ENCODE measurements at places on chromosomes 2 and 18.
A peak's percentile ranks its signal among the peaks of the same experiment; 100 is the strongest.

DNA sequence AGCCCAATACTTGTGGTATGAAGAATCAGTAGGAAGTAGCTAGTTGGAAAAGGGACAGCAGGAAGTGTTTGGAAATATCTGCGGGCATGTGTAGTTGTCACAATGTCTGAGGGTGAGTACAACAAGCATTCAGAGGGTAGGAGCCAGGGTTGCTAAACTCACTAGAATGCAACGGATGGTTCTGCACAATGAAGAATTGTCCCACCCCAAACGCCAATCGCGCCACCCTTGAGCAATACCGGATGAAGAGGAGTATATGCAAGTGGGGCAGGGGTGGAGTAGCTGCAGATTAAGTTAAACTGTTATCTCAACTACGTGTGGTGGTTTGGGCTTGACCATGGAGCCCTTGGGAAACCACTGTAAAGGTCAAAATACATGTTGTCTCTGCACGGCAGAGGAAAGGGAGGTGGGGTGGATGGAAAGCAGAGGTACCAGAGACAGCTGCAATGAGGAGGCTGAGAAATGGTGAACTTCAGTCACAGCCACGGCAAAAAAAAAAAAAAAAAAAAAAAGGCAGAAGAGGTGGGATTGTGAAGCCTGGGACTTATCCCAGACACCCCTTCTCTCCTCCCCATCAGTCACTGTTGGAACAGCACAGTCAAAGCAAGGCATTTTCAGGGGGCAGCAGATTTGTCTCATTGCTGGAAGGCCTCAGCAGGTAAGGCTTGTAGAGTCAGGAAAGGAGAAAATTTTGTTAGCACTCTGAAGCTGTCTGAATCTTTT lies 5.2 kb downstream of the CCL20 start:
- DNase-seq: no peak

DNA sequence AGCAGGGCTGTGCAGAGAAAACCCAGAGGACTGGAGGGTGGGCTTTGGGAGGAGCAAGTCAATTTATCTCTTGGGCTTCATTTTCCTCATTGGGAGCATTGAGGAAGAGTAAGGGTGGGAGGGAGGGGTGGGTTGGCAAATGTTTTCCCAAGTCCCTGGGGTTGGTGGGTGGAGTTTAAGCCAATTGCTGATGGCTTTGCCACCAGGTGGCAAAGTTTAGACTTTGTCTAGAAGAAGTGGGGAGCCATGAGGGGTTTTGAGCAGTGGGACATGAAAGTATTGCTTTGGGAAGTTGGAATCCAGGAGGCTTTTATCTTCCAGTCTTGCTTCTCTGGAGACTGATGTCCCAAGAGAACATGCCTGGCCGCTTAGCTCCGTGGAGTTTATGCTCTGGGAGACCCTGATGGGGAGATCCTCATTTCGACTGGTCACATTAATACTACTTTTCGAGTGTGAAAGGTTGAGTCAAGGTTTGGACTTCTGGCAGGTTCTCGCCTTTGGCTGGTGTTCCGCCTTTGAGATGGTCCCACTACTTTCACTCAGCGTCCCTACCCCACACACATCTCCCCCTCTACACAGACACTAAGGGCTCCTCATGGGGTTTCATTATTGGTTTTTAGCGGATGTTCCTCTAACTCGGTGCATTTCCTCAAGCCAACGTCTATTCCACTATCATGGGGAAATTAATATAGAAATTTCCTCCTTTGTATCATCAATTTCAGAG lies 126.7 kb downstream of the PRKCE start:
- no peak for DNase-seq

DNA sequence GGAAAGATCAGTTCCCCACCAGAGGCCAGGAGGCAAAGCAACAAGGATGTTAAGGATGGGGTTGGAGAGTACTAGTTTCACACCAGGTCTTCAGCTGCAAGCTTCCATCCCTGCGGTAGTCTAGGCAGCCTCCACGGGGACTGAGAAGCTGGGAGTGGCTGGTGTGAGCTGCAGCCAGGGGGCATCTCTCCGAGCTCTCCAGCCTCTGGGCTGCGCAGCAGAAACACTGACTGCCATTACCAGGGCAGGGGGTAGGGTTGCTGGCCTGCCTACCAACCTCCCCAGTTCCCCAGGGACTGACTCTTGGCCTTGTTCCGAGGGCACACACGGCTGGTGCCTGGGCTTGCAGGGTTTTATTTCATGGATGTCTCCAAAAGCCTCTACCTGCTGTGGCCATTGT lies 15.9 kb downstream of the GATA6 start:
- no peak for DNase-seq

DNA sequence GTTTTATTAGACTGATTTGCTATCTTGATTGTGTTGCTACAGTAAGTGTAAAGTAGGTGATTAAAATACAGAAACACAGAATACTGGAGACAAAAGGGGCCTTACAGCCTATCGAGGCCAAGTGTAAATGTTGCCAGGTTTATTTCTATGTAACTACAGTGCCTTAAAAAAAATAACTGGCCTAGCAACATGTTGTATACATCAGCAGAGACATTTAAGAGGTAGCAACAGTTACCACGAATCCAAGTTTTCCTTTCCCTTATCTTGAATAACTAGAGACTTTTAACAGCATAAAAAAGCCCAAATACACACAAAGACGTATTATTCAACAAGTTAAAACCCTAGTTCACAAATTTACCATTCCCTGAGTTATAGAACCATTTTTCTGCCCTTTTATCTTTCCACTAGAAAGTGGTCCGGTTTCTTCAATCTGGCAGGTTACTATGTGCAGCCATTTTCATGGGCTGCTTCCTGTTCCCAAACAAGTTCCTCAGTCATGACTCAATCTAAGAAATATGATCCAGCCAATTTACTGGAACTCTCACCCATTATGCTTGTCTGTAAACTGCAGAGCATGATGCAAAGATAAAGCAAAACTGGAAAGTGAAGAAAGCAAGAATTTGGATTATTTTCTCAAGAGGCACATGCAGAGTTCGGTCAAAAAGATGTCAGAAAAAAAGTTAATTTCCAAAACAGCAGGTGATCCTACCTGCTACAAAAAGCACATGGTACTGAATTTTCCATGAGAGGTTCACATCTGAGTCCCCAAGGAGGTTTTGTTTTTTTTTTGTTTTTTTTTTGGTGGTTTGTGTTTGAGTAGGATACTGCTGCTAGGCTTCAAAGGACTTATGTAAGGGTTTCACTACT lies 22.2 kb downstream of the NFE2L2 start:
- peak; percentile 85 for DNase-seq

- DNase-seq: no peak
These were observed 70.1 kb upstream of the PNPT1 start for GRCh38 chr2:55763721-55764120.

DNA sequence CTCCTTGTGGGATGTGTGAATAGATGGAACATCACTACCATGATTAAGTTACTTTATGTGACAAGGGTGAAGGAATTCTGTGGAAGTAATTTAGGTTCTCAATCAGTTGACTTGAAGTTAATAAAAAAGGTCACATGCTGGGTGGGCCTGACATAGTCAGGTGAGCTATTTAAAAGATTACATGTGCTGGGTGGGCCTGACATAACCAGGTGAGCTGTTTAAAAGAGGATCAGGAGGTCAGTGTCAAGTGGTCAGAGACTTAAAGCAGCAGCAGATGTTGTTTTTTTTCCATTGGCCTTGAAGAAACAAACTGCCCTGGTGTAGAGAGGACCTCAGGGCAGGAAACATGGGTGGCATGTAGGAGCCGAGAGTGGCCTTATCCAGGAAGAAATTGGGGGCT lies 3.3 kb downstream of the IL1R2 start:
- DNase-seq: no peak

GRCh38 chr2:99881901-99882591 lies 260.3 kb downstream of the AFF3 start:
- peak; percentile 32 for DNase-seq

DNA sequence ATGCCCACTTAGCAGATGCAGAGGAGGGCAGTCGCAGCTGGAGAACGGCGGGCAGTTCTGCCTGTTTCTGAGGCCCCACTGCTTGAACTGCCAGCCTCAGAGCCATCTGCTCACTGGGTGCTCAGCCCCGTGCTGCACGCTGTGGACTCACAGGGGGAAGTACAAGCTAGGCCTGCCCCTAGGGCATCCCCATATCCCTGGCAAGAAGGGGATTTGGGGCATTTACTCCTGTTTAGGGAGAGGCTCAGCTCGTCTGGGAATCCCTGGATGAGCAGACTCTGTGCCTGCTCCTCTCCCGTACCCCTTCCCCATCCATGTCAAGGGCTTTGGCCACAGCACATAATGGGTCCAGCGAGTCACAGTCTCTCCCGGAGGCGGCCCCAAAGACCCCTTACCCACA lies 169.8 kb upstream of the PKDCC start:
- DNase-seq: no peak

DNA sequence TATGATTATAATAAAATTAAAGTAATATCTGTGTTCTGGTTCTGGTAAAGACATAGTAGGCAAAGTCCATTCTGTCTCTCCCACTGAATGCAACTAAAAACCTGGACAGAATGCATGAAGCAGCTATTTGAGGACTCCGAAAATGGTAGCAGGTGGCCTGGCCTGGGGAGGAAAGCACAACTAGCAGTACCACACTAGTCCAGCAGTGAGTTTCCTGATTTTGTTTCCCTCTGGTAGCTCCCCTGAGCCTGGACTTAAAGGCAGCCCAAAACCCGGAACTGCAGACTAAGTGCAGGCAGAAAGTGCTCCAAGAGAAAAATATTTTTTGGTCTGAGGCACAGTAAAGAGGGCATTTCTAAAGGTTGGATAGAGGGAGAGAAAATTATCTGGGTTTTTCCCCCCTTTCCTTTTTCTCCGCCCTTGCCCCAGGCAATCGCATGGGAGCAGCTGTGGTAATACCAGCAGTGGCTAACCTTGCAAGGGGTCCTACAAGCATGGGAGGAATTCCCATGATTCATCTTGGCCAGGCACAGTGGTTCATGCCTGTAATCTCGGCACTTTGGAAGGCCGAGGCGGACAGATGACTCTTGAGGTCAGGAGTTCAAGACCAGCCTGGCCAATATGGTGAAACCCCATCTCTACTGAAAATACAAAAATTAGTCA lies 32.3 kb downstream of the ASXL2 start:
- no peak for DNase-seq

DNA sequence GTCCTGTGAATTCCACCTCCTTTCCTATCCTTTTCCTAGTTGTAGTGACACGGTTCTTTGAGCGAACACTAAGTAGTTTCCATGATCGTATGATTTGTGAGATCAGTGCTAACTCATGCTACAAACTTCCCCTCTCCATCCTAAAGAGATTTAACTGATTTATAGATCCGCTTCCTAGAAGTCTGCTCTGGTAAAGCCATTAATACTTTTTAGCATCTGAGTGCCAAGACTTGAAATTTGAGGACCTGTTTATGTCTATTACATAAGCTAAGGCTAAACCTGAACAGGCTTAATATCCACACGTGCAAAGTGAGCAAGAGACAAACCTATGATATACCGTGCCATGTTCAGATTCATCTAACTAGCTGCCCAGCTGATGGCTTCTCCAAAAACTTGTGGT lies 14.9 kb downstream of the PROKR1 start:
- no peak for DNase-seq

- DNase-seq: no peak
These were observed 20.1 kb upstream of the TNP1 start for GRCh38 chr2:216879727-216880508.

DNA sequence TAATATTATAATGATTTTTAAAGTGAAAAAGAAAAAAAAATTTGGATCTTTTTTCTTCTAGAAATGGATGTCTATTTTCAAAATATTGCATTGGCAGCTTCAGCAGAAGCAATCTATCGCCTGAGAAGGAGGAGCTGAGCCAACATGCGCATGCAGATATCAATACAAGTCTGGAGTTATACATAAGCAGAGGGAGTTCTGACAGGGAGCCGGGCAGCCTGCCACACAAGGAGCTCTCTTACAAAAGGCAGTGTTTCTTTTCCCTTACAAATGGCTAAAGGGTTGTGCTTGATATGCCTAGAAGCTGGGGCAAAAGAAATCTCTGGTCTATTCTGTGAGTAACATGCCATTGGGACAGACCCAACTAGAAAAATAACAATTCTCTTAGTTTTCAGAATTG lies 291.9 kb upstream of the TRIB2 start:
- DNase-seq: no peak

DNA sequence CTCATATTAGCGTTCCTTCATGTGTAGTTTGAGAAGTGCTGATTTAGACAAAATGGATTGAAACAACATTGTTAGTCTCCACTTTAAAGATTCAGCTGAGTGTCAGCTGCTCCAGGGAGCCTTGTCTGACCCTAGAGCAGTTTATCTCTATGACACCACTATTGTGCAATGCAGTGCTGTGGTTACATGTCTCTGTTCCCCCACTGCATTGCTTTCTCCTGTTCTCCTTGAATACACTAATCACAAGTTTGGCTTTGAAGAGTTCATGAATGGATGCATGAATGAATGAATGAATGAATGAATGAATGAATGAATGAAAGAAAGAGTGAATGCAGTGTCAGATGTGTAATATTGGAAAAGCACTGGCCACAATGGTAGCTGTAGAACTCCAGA lies 38.3 kb downstream of the GCG start:
- peak; percentile 64 for DNase-seq

DNA sequence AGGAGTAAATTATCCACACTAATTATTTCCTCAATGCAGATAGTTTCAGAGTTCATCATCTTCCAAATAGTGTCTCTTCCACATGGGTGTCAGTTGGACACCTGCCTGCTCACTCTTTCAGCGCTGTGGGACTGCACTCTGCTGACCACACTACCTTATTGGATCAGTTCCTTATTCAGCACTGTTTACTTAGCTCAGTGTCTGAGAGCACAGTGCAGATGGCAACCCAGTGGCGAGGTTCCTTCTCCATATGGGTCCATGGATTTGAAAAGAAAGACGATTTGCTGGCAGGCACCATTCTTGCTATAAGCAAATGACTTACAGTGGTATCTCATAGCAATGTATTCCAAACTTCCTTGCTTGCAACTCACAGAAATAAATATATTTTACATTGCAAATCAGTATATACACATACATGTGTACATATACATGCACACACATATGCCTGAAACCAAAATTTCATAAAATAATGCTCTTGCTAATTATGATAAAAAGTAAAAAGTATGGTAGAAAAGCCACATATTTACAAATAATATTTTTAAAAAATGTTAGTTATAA lies 354.8 kb downstream of the INSIG2 start:
- DNase-seq: no peak

- peak; percentile 18 for DNase-seq
These were observed 216.9 kb upstream of the REV1 start for GRCh38 chr2:99706735-99707134.

- no peak for DNase-seq
These were observed 30.8 kb upstream of the HPCAL1 start for GRCh38 chr2:10271946-10272345.

DNA sequence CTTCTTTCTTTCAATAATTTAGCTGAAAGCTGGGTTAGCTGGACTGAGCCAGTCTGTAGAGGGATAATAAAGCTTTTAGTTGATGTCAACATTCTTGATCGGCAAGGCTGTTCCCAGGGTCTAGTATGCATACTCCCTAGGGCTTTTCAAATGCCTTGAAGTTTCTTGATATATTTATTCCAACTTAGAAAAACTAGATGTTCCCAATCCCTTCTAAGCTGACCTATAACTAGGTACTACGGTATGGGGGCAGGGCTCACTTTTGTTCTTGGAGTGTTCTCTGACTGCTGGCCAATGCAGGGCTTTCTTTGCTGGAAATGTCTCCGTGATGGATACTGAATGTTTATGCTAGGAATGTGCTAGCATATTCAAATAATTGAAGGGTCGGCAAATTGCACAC lies 258.6 kb upstream of the TANK start:
- no peak for DNase-seq

- DNase-seq: no peak
These were observed 73.1 kb downstream of the RTN4 start for GRCh38 chr2:54977149-54977548.
